Stimulated activated naive CD8-positive, alpha-beta T cell treated with anti-CD3 and anti-CD28 coated beads, Interleukin-15, Interleukin-2, amounts not matched to agents 100 U/mL and 50 U/mL, for 24 hours (primary cell): ENCODE measurements at places on chromosomes 6 and 20.

- DNase-seq, result no peak
These were observed 39.3 kb upstream of the TRAF3IP2 start for GRCh38 chr6:111644893-111645430.

GRCh38 chr6:134766497-134766896, 183.4 kb downstream of the ALDH8A1 start:
- DNase-seq, result no peak

DNA sequence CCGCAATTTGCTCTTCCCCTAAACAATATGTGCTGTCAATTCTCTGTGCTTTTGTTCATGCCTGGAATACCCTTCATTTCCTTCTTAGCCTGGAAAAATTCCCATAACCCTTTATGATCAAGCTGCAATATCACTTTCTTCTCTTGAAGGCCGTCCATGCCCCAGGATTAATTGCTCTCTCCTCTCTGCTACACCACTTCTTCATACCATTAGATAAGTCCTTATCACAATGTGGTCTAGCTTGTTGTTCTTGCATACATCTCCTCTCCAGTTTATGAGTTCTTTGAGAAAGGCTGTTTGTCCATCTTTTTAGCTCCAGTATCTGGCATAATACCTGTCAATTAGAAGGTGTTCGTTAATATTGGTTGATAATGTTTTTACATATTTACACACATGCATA, 111.2 kb upstream of the SAMD5 start:
- no peak for DNase-seq

GRCh38 chr6:87762116-87762515, 60.1 kb upstream of the AKIRIN2 start:
- DNase-seq, result no peak

DNA sequence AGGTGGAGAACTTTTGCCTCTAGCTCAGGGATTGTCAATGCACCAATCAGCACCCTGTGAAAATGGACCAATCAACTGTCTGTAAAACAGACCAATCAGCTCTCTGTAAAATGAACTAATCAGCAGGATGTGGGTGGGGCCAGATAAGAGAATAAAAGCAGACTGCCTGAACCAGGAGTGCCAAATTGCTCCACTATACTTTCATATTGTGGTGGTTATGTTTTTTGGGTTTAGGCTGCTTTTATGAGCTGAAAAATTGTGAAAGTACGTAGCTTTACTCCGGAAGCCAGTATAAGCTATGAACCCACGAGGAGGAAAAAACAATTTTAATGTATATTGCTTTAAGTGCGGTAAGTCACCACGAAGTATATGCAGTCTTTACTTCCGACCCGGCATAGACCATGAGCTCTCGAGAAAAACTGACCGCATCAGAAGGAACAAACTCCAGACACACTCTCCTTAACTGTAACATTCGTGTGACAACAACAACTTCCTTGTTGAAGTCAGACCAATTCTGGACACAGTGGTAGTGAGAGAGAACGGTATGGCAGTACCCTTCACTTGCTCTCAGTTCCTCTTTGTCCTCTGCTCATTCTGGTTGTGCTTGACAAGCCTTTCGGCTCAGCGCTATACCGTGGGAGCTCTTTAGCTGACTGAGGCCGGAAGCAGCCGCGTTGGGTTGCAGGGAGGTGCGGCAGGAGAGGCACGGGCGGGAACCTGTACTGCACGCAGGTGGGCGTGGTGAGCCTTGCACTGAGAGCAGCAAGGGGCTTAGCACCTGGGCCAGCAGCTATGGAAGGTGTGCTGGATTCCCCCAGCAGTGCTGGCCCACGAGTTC, 81.9 kb upstream of the E2F3 start:
- peak; percentile 75 for DNase-seq

DNA sequence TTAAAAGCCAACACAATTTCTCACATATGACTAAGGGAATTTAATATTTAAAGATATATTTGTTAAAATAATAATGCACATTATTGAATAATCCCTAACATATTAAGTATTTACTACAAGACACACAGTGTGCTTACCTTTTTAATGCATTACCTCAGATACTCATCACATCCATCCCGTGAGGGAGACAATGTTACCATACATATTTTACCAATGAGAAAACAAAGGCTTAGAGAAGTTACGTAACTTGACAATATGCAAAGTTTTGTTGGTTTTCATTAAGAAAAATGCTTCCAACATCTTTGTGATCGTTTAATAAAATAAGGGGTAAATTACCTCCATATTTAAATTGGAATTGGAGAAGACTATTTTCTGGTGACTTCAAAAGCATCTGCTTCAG, 4.3 kb downstream of the IFNGR1 start:
- no peak for DNase-seq

DNA sequence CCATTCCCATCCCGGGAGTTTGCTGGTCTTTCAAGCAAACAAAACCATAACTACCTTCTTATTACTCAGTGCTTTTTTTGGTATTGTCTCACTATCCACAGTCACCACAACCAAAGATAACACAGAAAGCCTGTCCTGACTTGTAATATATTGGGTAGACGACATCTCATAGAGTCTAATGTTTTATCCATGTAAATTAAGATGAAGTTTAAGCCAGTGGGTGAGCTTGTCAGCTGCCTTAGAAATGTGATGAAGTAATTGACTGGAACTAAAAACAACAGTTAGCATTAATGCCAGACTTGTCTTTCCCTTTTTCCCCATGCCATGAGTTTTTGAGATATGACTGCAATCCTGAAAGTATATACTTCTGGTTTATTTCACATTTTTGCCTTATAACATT, 282.7 kb upstream of the PRDM1 start:
- no peak for DNase-seq

DNA sequence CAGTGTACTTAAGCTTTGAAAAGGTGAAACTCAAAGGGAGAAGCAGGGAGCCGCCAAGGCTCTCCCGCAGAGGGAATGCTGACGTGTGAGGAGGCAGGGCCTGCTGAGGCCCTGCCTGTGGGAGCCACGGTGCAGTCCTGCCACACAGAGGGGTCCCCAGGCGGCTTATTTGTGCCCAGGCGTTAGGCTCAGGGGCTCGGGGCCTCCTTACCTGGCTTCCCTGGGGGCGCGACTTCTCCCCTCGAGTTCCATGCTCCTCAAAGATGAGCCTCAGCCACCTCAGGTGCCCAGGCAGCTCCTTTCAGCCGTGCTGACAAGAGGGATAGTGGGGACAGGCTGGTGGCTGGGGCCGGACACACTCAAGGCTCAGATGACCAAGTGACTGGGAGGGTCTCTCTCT, 2.2 kb upstream of the KIF25 start:
- no peak for DNase-seq

DNA sequence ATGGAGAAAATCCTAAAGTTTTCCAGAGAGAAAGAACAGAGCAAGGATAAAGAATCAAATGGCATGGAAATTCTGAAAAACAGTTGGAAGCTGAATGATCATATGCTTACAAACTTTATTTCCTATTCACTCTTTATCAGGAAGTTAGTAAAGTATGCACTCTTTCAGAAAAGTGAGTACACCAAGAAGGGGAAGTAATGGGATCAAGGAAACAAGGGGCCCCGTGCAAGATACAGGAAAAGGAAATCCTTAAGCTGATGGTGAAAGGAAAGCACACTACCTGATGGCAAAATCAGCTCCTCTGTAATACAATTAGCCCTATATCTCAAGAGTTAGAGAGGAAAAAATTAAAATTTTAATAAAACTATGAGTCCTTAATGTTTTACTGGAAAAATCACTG, 14.0 kb downstream of the CALHM6 start:
- no peak for DNase-seq

DNA sequence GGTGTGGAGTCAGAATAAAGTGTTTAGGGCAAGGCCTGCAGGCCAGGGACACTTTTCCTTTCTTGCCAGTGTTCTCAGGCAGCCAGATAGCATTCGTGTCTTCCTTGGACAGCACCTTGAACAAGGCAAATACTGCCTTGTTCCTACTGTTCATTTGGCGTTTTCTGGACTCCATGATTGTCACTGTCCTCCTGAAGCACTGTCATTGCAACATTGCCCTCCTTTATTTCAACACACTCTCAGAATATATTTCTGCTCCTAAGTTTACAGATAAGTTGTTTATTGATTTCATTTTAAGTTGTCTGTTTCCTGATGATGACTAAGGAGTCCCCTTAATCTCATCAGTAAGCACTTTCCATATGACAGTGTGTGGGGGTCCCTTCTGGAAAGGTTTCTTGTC, 15.1 kb upstream of the DEF6 start:
- DNase-seq, result no peak

DNA sequence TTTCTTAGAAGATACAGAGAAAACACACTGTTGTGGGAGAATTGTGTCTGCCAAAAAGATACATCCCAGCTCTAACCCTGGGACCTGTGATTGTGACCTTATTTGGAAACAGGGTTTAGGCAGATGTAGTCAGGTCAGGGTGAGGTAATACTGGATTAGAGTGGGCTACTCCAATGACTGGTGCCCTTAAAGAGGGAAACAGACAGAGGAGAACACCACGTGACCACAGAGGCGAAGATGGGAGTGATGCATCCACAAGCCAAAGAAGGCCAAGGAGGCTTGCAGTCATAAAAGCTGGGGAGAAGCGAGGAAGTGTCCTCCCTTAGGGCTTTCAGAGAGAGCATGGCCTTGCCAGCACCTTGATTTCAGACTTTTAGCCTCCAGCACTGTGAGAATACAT, 35.6 kb downstream of the SLC52A3 start:
- DNase-seq, result no peak

- DNase-seq, result no peak
These were observed 498.9 kb upstream of the EPHA7 start for GRCh38 chr6:93918258-93918657.

- DNase-seq, result no peak
These were observed 274.7 kb downstream of the TFAP2A start for GRCh38 chr6:10140136-10140535.

GRCh38 chr6:44036699-44037101, 90.6 kb downstream of the MRPL14 start:
- no peak for DNase-seq

DNA sequence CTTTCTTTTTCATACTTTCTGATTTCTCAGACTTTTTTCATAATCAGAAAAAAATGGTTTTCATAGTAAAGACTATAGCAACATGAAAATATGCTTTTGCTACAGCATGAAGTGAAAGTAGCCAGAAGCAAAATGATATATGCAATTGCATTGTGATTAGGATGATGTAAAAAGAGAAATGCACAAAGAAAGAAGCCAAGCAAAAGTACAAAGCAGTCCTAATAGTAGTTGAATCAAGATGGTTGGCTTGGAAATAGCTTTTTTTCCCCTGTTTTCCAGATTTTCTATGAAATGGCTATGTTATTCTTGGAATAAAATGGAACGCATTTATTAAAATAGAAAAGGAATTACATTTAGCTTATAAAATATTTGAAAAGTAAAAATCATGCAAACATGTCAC, 77.3 kb downstream of the SEL1L2 start:
- DNase-seq, result no peak

- DNase-seq, result no peak
These were observed 12.9 kb downstream of the PHACTR3 start for GRCh38 chr20:59617221-59617620.

DNA sequence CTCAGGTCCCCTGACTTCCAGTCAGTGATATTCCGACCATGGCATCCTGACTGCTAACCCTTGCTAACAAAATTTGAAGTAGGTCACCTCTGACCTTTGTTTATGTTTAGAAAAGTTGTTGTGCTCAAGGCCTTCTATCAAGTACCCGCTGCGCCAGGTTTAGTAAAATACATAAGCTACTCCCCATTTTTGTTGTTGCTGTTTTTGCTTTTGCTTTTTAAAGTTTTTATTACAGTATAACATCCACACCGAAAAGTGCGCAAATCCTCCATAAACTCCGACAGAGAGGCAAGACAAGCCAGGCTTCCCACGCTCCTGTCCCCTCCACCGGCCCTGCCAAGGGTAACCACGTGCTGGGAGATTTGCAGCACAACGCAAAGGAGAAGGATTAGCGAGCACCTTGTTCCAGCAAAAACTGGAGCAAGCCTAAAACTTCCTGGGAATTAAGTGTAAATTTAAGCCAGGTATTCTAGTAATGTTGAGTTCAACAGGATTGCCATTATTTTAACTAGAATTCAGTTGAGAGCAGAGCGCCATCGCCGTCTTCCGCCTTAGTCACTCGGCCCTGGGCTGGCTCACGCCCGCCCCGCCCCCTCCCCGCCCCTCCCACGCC, 17.8 kb upstream of the HMGN4 start:
- DNase-seq, result peak; percentile 49

DNA sequence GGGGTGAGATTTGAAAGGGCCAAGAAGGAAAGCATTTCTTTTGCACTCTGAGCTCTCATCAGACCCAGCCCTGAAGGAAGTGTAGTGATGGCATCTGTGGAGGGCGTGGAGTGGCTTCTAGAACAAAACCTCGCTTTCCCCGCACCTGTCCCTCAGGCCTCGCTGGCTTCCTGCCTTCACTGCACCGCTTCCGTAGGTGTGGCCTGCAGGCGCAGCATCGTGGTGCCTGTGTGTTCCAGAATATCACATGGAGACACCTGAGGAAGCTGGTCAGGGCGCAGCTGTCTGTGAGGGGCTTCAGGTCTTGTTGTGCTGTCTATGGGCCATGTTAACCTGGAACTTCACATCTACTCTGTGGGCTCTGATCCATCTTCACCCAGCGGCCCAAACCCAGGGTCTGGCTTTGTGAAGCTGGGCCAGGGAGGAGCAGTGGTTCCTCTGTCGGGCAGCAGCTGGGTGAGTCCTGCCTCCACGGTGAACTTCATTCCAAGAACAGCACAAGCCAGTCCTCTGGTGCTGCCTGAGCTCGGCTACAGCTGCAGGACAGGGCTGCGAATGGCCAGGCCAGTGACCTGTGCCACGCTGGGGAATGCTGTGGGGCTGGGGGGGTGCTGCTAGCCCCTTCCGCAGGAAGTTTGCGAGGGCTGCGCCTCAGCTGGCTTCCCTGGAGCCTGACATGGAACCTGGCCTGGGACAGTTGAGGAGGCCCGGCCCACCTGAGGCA, 40.9 kb downstream of the DSTN start:
- DNase-seq, result peak; percentile 41

GRCh38 chr20:19129976-19130612, 82.3 kb upstream of the SLC24A3 start:
- no peak for DNase-seq

- DNase-seq, result peak; percentile 74
These were observed 25.4 kb upstream of the ASIP start for GRCh38 chr20:34215711-34216381.

DNA sequence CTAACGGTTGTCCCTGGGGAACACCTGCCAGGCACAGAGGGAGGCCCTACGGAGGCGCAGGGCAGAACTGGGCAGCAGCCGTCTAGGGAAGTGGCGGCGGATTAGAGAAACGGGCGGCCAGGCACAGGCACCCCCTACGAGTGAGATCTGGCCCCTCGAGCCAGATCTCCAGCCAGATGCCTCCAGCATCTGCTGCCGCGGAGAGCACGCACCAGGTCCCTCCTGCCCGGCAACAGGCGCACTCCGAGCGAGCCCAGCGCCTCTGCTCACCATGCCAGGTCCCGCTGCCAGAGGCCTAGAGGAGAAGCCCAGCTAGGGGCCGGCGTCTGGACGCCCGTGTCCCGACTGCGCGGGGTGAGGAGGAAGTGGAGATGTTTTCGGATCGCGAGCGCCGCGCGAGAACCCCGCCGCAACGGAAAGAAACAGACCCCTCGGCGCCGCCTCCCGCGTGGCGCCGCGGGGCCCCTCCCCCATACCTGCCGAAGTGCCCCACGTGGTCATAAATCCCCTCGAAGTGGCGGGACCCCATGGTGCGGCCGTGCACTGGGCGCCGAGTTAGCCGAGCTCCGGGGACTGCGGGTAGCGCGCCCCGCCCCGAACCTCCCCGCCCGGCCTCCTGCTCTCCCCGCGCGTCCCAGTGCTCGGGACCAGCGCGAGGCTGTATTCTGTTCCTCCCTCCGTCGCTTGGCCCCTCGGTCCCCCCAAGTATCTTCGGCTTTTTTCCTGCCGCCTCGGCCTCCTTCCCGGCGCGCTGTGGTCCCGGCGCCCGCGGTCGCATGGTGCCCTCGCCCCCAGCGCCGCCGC, at the start of gene SLC22A16:
Gene SLC22A16 (minus strand): TSS at position 568 of the 804 bp plus-strand sequence. CDS start 39 bp downstream, at position 529.
- peak; percentile 7 for DNase-seq

- no peak for DNase-seq
These were observed 22.9 kb downstream of the ERMARD start for GRCh38 chr6:169774347-169774746.
